Activated T-cell treated with anti-CD3 and anti-CD28 coated beads, Interleukin-2, amount 50 U/mL, for 48 hours (primary cell): ENCODE measurements at places on chromosomes 1 and 21.

DNA sequence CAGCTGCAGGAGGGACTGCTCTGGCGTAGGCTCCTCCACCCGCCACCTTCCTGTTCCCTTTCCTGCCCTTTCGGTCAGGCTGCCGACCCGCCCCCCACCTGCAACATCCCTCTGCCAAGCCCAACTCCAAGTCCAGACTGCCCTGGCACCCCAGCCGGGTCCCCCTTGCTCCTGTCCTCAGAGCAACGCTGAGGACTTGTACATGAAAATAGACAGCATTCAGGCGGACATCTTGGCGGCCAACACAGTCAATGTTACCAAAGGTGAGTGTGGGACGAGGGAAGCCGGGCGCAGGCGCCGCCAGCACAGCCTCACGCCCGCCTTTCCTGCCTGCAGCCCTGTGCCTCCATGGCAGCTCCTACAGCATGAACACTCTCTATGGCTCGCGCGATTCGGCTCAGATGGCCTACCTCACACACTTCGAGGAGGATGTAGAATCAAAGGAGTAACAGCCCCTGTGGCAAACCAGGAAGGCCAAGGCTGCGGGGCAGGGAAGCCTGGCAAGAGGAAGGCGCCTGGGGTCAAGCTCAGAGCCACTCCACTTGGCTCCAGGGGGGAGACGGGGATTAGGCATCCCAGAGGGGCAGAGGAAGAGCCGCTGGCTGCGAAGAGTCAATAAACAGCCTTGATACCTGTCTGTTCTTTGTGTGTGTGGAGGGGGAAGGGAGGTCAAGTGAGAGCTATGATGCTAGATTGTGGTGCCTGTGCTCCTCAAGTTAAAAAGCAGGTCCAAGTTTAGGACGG lies 5.8 kb downstream of the RNU5D-1 start:
- no peak for DNase-seq

- no peak for DNase-seq
Observed at GRCh38 chr1:209988706-209989105, 50.7 kb downstream of the SYT14 start.

GRCh38 chr21:26851109-26851944 lies 6.1 kb upstream of the ADAMTS1 start:
- DNase-seq: no peak

DNA sequence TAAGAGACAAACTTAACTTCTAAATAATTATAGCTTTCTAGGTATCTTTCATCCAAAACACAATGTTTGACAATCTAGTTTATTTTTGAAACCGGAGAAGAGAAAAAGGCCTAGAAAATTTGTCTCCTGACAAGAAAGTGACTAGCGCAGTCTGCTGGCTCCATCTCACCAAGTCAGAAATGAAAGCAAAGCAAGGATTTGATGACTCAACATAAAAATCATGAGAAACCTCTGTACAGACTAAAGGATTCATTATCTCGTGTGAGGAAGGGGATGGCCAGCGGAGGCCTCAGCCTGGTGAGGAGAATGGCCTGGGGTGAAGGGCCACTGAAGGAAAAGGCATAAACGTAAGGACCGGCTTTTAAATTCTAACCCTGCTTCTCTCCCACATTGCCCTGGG lies 20.0 kb upstream of the TSNAX start:
- no peak for DNase-seq

DNA sequence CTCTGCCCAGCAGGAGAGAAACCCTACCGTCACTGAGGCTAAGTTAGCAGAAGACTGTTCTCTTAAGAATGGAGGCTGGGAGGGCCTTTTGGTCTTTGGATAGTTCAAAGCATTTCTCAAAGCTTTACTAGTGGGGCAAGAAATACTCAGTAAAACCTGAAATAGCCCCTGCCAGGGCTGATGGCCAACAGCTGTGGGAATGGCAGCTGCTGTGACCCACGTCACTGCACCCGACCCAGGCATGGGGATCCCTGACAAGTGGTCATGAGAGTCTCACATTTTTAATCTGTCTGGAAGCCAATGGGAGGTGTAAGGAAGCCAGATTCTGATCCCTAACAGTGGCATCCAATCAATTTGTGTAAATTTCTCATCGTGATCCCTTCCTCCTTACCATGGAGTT lies 44.5 kb upstream of the ENAH start:
- no peak for DNase-seq

GRCh38 chr1:54710434-54710833 lies 5.2 kb upstream of the TTC4 start:
- no peak for DNase-seq

DNA sequence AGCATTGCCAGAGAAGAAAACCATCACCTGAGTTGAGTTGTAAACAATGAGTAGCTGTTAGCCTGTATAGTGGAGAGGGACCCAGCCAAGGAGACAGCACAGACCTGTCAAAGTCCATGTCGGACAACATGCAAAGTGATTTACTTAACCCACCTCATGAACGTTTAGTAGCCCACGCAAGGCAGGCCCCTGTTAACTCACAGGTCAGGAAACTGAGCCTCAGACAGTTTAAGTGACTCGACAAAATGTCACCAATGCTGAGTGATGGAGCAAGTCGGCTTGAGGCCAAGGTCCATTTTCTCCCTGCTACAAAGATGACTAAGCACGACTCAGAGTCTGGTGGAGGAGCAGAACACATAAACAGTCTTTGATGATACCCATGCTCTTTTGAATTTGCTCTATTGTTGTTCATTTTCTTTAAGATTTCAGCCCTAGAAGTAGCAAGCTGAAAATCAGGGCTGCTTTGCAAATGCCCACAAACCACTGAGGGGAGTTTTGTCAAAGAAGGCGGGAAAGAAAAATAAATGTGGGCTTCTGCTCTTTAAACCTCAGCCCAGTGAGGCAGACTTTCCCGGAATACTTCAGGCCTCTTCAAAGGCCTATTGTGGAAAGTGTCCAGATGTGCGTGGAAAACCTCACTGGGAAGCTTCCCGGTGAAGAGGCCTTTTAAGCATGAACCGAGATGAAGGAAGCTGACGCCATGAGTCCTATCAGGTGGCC lies 83.8 kb upstream of the HOOK1 start:
- DNase-seq: peak; percentile 22

- no peak for DNase-seq
Observed at GRCh38 chr1:101120868-101121267, 95.3 kb upstream of the DPH5 start.

DNA sequence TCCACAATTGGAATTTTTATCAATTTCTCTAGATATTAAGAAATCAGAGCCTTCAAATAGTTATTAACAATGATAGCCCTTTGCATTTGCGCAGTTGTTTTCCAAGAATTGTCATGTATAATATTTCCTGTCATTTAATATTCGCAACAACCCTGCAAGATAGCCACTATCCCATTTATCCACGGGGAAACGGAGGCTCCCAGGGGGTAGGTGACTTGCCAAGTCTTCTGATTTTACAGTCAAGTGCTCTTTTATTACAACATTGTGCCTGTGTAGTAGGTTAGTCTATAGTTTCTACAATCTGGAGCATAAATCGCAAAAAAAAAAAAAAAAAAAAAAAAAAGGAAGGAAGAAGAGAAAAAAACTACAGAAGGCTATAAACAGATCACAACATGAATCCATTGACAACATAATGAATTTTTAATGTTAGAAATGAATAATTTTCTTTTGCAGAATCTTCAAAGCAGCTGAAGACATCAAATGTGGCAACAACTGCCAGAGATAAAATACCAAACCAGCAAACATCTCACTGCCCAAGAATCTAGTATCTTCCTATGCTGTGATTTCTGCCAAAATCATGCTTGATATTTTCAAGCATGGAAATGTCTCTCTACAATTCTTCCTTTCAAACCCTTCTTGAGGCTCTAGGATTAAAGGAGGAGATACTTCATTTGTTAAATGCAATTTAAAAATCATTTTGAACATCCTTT lies 125.5 kb downstream of the PTPN14 start:
- no peak for DNase-seq
